ENCODE measurements at places on chromosomes 6 and 20.

- DNase-seq = no peak
These were observed 8.8 kb upstream of the MYT1 start for GRCh38 chr20:64155258-64156135.

GRCh38 chr6:28945349-28945748 lies 21.6 kb upstream of the TRIM27 start:
- DNase-seq = no peak

- no peak for DNase-seq
These were observed 66.7 kb downstream of the LRRC1 start for GRCh38 chr6:53861518-53861917.

GRCh38 chr6:80331974-80332373 lies 225.5 kb downstream of the BCKDHB start:
- no peak for DNase-seq

DNA sequence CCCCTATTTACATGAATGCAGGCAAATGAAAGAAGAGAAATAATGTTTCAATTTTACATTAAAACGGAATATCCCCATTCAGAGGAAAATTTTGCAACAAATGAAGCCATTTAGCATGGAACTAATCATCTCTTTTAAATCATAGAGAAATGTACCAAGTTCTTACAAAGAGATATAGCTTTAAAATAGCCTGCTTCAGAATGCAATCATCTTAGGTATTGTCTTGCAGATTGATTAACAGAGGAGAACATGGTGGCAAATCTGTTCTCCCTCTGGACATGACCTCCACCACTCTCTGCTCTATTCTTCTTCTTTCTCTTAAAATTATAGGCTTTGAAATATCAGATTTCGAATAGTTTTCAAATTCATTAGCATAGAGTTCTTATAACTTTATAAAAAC lies 155.7 kb upstream of the DTNBP1 start:
- DNase-seq = no peak

GRCh38 chr20:19658137-19658536 lies 99.9 kb upstream of the RIN2 start:
- no peak for DNase-seq

- DNase-seq = no peak
These were observed 105.4 kb upstream of the AKIRIN2 start for GRCh38 chr6:87807475-87807874.

- DNase-seq = no peak
These were observed 212.6 kb upstream of the RSPO3 start for GRCh38 chr6:126905917-126906316.

GRCh38 chr20:45550765-45551164 lies 3.6 kb upstream of the EPPIN start:
- no peak for DNase-seq

DNA sequence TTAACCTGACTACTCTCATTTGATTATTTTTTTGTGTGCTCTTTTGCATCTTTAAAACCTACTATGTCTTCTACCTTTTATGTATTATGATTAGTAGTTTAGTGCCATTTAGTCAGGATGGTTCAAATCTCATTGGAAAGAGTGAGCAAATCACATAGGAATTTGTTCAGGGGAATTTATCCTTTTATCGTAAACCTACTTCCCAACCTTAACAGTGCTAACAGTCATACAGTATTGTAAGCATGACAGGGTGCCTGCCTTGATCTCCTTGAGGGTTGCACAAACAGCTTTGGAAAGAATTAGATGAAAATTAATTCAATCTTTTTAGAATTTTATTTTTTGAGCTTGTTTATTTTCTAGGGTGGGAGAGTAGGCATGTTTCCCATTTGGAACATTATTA lies 18.3 kb downstream of the RNF8 start:
- DNase-seq = no peak

GRCh38 chr6:40877362-40877761 lies 161.7 kb downstream of the UNC5CL start:
- no peak for DNase-seq

DNA sequence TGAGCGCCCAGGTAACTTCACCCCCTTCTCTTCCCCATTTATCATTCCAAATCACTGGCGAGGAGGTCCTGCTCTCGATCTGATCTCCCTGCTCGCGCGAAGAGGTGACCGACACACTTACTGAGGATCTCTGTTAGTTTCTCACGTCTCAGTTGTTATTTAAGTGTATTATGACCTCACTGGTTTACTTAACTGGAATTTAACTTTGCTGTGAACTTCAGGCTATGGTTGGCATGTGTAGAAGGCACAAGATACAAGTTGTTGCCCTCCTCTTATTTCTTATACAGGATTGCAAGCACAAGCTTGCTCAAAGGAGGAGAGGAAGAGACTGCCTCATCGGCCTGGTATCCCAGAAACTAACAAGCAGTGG lies 1.2 kb downstream of the RNF217 start:
- no peak for DNase-seq

DNA sequence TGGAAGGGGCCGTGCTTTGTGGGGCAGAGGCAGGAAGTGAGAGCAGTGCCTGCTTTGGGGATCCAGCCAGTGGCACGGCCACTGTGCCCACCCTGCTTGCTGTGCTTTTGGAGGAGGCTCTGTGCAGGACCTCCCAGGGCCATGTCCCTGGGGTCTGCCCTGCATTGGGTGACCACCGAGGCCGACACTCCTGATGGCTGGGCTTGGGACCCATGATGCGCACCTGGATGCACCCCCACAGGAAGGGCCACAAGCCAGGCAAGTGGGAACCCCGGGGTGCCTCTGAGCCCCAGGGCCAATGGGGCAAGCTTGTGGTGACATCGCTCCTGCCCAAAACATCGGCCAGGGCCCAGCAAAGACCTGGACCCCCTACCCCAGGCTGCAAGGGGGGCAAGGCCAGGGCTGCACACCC lies 738.6 kb upstream of the GJE1 start:
- no peak for DNase-seq

- no peak for DNase-seq
These were observed 91.4 kb upstream of the DEFB112 start for GRCh38 chr6:50141100-50141499.

DNA sequence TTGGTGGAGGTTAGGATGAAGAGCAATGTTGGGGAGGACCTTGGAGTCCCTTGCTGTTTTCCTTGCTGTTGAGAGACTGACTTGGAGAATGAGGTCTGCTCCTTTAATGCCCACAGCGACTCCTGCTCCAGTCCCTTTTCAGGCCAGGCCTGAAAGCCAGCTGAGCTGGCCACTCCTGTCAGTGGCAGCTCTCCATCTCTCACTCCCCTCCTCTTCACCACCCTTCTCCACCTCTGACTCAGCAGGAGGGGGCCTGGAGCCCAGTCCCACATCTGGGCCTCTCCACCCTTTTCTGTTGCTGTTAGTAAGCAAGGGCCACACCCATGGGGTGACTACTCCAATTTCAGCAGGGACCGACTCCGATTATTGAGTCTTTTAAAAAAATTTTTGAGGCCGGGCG lies 2.2 kb downstream of the SNX21 start:
- DNase-seq = peak; percentile 33
